ENCODE measurements at places on chromosomes 7 and 10.

GRCh38 chr10:29691564-29692072, 56.8 kb upstream of the SVIL start:
- DNase-seq, result no peak

DNA sequence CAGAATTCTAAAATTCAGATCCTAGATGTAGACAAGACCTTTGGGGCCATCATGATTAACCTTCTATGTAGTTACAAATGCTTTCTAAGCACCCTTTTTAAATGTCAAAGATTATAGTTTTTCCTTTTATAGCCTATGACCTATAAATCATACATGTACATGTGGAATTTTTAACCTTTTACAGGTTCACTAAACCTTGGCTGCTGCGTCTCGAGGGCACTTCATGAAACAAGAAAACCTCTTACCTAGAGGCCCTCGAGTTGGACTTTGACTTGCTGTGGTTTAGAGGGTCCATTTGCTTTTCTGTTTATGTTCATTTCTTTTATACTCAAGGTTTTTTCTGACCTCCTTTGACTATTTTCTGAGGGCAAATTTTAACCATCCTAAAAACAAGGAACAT, 302.2 kb downstream of the CSTF2T start:
- DNase-seq, result no peak

GRCh38 chr7:33581236-33581635, 324.1 kb upstream of the BMPER start:
- DNase-seq, result no peak

DNA sequence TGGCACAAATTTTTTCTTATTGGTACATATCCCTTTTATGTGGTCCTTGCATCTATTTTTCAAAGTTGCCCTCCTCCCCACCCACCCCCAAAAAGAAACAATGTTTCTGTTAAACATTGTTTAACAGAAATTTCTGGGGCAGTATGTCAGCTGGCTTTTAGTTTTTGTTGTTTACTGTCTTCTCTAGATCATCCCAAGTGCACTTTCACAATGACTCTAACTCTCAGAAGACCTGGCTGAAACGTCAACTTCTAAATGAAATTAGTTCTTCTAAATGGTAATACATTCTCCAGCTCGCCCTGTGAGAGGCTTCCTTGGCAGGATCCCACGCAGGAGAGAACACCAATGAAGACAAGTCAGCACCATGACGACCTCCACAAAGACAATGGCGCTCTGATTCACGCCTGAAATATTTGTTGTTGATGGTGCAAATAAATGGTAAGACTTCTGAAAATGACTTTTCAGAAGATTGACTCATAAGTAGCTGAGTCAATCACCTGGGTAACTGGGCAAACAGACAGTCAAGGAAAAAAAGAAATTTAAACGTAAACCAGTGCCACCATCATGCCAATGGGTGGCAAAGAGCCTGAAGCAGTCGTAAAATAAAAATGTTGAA, 293.7 kb downstream of the FZD1 start:
- no peak for DNase-seq

DNA sequence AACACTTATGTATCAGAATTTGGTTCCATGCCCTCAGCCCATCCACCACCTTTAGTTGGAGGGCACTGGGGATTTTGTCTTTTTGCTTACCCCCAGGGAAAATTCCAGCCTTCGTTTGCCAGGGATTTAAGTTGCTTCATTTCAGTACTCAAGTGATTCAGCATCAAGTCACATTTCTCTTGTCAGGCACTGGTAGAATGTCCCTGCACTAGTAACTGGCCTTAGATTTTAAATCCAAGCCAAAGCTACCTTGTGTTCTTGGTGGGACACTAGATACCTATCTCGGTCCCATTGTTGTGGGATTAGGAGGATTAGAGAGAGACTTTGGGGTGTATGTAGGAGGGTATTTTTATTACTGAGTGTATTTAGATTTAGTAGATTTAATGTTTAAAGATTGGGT, 613.1 kb downstream of the SUGCT start:
- no peak for DNase-seq

GRCh38 chr7:55044791-55045190, 26.0 kb downstream of the EGFR start:
- no peak for DNase-seq

DNA sequence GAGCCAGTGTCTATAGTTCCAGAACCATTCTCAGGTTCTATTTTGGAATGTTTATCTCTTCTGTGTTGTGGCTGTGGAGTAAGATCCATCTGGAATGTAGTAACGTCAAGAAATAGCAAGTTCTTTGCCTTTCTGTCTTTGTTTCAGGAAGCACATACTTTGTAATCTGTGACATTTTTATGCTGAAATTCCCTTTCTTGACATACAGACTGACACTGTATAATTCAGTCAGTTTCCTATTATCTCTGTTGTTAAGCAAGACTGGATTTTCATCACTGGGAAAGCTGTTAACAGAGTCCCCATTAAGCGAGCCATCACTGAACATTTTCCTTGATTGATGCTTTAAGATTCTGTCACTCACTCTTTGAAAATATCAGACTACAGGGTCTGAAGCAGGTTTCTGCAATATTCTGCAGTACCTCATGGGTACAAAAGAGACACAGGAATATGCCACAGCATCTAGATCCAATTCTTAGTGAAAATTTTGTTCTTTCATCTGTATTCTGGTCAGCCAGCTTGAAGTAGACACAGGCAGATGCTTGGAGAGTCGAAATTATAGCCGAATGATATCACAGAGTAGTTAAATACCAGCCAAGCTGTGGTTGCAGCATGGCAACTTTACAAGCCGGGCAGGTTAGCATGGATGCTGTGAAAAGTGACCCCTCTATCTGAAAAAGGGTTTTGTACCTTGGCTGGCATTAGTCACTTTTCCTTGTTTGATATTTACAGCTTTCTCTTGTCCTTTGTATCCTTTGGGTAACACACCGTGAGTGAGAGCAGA, 62.6 kb downstream of the CACNB2 start:
- no peak for DNase-seq

DNA sequence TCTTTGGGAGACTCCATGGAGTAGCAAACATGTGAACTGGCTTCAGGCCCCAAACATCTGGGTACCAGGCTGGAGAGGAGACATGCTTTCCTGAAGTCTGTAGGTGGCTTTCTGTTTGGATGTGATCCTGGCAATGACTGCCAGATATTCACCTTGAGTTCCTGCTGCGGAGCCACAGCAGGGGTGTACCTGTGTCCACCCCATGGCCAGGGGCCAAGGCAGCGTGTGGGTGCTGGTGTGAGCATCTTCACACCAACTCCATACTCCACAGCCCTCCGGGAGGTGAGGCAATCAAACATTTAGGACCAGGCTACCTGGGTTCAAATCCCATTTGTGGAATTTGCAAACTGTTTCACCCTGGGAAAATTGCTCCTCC, 113.0 kb downstream of the ADCY1 start:
- DNase-seq, result no peak

DNA sequence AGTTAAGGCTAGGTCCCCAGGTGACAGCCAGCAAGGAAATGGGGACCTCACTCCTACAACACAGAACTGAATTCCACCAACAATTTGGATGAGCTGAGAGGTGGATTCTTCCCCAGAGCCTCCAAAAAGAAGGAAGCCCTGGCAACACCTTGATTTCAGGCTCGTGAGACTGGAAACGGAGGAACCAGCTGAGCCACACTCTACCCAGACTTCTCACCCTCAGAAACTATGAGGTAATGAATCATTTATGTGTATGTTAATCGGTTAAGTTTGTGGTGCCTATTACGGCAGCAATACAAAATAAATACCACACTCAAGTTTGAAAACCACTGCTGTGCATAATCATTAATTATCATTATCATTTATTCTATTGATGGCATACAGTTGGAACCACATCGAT, 532.4 kb upstream of the ANKRD30A start:
- no peak for DNase-seq

DNA sequence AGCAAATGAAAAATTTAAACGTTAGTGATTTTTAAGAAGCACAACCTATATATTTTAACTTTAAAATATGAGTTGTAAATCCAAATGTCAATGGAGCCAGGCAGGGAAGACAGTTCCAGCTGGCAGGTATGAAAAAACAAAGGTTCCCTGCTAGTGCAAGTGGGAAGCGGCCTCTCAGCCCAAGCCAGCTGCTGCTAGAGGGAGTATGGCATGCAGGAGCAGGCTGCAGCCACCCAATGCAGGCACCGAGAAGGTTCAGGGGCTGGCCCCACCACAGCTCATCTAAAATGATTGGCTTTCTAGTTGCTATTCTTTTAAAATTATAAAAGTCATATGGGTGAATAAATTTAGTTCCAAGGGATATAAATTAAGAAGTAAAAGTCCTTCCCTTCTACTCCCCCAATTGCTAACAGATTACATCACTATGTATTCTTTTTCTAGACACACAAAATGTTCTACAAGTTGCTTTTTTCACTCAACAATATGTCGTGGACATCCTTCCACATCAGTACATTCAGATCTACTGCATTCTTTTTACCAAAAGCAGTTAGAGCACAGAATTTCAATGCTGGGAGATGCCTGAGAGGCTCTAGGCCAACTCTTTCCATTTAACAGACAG, 69.3 kb downstream of the SGMS1 start:
- no peak for DNase-seq

GRCh38 chr7:132187869-132188789, 388.1 kb downstream of the PLXNA4 start:
- no peak for DNase-seq

GRCh38 chr10:35339942-35340341, 3.6 kb downstream of the CCNY start:
- no peak for DNase-seq

DNA sequence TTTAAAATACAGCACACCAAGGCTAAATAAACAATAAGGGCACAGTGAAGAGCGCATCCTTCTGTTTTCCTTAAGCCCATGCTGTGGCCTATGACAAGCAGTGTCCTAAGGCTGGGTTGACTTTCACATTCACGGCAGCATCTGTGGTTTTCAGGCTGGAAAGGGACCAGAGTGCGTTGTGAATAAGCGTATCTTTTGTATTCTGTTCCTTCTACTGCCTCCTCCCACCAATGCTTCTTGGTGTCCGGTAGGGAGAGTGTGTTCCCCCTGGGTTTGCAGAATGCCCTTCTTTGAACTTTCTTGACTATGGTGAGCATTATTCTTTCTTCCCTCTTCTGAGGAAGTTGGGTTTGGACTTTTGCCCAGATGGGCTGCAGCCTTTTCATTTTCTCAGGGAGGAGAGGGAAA, 73.6 kb downstream of the ABCA13 start:
- no peak for DNase-seq

Measured in stimulated activated CD4-positive, alpha-beta T cell treated with anti-CD3 and anti-CD28 coated beads, TNF-alpha, amount 100 ng/mL, for 4 hours (primary cell).